Frontal cortex (tissue), 4 donors: ENCODE measurements at places on chromosomes 16 and 17.
A peak's percentile ranks its signal among the peaks of the same experiment; 100 is the strongest.

DNA sequence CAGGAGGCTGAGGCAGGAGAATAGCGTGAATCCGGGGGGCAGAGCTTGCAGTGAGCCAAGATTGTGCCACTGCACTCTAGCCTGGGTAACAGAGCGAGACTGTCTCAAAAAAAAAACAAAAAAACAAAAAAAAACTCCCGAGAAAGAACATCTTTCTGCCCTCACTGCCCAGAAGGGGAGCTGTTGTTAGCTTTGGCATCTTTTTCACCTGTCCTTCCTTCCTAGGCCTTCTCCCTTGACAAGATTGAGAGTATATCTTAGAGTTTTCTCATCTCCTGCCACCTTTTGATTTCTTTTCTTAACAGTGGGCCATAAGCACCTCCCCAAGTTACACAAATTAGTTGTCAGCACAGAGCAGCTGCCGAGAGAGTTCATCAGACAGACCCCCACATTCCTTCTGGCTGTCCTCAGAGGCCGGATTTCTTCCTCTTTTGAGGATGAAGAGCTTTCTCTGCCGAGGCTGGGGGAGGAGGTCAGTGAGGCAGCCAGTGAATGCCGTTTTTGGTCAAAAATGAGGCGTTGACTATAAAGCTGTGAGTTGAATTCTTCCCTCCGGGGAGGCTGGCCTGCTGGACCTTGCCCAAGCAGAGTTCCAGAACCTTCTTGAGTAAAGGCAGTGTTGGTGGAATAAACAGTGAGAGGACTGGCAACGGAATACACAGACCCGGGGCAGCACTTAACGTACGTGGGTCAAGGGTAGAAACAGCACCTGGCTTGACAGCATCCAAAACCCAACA, 127.0 kb downstream of the ABCC6 start:
- no peak for DNase-seq

- peak; percentile 20 for DNase-seq
Observed at GRCh38 chr17:60599220-60599619, 773 bp upstream of the PPM1D start.

- DNase-seq: no peak
Observed at GRCh38 chr16:22763437-22764080, 50.4 kb upstream of the HS3ST2 start.

DNA sequence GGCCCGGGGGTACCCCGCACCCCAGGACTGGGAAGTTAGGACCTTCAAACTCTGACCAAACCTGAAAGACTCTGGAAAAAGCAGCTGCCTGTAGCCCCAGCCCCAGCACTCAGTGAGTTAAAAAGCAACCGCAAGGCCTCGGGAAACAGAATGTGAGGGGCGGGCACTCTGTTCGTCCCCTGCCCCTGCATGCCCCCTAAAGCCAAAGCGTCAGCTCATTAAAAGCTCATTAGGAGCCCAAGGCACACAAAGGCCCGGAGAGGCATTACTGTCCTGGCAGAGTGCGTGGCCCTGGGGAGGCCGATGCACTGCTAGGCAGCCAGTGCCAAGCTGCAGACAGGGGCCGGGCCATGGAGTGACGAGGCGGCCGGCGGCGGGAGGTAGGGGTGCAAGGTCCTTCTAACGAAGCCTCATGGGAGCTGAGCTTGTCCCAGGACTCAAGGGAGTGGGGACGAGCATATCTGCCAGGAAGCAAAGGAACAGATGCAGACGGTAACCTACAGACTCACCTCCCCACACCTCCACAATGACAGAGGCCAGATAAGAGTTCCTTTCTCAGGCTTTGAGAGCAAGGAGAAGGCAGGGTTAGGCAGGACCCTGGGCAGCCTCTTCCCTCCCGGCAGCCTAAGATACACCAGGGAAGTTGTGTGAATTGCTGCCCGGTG, 116.8 kb downstream of the ENGASE start:
- no peak for DNase-seq
